A549 treated with Hydrocortisone at 1 μM for 4 hours (cell line): ENCODE measurements at places on chromosomes 12 and 14. TPM values are rescaled to one million over a fixed set of nuclear protein-coding genes. Genes with fewer than 3 reads are reported as not detected.

The LGR5 gene
- 0.02 TPM in 1 of 5 replicates, not detected in the others for total RNA-seq

The CABP1 gene
- 0.10 to 0.32 TPM (median 0.29 TPM) in 5 replicates for total RNA-seq

The KCNA5 gene
- not detected in 5 replicates for total RNA-seq

The MYF6 gene
- not detected in 5 replicates for total RNA-seq

The HOXC9 gene
- 11.0 to 16.2 TPM (median 12.6 TPM) in 5 replicates for total RNA-seq

The DDN gene
- 0.62 to 0.75 TPM (median 0.68 TPM) in 5 replicates for total RNA-seq
